NCI-H2107 (cell line): ENCODE measurements at places on chromosomes 4 and X.
A peak's percentile ranks its signal among the peaks of the same experiment; 100 is the strongest.

- DNase-seq, result no peak
Observed at GRCh38 chrX:110086162-110086915, 83.4 kb downstream of the TMEM164 start.

DNA sequence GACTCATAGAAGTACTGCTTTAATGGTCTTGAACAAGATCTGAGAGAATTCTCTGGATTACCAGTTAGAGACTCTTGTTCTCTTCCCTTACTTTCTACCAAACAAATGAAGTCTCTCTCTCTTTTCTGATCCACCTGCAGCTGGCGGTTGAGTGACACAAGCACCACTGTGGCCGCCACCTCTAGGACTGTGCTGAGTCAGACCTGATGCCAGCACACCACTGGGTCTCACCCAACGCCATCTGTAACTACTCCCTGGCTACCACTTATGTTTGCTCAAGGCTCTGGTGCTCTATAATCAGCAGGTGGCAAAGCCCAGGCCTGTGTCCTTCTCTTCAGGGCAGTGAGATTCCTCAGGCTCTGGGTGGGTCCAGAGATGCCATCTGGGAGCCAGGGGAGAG lies 1173.5 kb downstream of the RPA4 start:
- no peak for DNase-seq

DNA sequence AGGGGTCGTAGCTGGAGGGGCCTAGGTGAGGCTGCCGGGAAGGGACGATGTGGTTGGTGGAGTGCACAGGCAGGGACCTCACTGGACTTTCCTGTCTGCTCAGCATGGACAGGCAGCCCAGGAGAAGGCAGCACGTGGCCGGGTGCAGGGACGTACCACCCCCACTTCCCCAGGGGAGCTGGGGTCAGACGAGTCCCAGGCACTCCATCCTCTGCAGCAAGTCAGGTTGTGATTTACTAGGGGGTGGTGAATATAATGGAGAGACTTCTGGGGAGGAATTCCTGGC lies 1.5 kb upstream of the CTBP1 start:
- DNase-seq, result no peak

GRCh38 chr4:8857766-8858700 lies 13.6 kb downstream of the HMX1 start:
- DNase-seq, result no peak

DNA sequence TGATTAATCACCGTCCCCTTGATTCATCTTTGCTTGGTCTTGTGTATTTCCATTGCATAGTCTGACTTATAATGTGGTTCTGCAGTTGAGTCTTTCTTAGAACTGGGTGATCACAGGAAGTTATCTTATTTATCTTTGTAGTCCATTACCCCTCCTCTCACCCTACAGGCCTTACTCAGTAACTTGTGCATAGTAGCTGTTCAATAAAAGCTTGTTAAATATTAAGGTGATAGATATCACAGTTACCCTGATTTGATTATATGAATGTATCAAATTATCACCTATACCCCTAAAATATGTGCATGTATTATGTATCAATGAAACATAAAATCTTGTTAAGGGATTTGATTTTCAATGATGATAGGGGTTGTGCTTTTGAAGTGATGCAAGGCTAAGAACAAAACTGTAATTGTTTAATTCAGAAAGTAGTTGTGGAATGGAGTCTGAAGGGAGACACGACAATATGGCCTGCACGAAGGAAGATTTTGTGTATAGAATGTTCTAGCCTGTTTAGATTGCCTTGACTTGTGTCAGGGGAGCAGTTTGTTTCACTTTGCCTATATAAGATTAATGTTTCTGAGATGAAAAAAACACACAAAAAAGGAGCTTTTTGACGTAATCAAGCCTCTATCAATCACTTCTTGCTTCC lies 132.4 kb upstream of the LIMCH1 start:
- DNase-seq, result no peak

DNA sequence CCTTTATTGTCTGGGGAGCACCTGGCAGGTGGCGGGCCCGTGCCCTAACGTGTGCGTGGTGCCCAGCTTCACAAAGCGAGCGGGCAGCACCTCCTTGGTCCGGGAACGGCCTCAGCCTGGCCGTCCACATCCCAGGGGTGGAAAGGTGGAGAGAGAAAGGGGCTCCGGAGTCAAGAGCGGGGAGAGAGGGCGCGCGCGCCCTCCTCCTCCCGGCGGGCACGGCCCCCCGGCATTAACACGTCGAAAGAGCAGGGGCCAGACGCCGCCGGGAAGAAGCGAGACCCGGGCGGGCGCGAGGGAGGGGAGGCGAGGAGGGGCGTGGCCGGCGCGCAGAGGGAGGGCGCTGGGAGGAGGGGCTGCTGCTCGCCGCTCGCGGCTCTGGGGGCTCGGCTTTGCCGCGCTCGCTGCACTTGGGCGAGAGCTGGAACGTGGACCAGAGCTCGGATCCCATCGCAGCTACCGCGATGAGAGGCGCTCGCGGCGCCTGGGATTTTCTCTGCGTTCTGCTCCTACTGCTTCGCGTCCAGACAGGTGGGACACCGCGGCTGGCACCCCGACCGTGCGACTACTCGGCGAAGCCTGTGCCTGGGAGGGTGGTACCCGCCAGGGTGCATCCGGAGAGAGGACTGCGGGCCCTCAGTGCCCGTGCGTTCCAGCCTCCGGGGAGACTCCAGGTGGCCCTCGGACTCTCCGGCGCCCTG lies at the start of gene KIT:
Gene KIT, plus strand, starts transcription at position 407 of the 701 bp plus-strand sequence. Its CDS starts 58 bp downstream, at position 465.
- DNase-seq, result peak; percentile 65

DNA sequence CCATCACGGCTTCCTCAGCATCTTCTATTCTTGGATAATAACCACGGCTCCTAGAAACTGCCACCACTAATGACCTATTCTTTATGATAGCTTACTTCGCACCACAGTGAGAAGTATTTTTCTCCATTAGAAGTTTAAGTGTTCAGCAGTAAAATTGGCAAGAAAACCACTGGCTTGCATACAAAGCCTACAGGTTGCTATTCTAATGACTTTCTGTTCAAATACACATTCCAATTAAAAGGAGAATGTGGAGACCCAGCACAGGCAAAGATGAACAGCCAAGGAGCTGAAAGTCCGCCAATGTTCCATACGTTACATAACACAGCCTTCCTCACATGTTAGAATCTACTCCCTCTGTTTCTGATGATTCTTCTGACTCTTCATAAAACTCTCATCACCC lies 875.0 kb upstream of the PRKX start:
- no peak for DNase-seq

DNA sequence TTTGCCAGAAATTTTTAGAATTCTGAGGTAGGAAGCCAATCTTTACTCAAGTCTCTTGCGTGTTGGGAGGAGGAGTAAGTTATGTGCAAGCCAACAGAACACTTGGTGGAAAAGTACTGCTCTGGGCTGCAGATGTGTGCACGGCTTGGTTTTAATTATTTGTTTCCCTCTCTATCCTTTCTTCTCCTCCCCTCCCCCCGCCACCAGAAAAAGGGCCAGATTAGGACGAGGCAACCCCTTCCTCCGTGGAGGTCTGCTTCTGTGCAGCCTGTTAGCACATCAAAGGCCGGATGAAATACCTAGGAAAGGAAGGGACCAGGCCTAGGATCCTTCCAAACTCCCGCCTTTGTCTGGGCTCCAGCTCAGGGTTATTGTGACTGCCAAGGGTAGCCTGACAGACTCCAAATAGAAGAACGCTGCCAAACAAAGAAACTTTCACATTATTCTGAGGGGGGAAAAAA lies 1.0 kb upstream of the PGRMC1 start:
- DNase-seq, result no peak

DNA sequence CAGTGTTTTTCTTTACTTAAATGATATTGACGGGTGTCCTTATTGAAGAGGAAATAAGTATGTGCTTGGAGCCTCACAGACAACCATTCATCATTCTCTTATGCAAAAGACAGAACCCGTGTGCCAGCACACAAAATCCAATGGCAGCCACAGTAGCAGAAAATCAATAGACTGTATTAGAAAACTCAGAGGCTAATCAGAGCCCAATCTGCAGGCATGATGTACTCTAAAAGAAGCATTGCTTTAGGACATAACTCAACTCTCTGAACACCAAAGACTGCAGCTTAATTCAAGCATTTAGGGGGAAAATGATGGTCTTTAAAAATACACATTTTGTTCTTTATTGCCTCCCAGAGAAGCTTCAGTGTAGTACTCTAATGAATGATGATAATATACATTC lies 476.9 kb downstream of the PDHA2 start:
- DNase-seq, result no peak
